ENCODE measurements at places on chromosomes 2 and 18.

DNA sequence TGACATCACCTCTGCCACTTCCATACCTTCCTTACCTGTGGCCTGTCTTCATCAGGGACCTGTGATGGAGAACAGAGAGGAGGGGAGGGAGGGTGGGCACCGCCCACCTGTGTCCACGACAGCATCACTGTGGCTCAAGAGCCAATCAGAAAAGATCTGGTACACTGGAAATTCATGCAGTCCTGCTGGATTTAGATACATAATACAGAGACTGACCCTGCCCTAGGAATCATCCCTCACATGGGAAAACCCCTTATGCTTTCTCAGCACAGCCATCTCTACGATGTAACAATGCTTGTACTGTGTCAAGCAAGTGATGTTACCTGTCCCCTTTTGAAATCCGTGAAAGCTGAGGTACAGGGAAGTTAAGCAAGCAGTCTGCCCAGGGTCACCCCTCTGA lies 145.6 kb upstream of the EPAS1 start:
- no peak for DNase-seq

DNA sequence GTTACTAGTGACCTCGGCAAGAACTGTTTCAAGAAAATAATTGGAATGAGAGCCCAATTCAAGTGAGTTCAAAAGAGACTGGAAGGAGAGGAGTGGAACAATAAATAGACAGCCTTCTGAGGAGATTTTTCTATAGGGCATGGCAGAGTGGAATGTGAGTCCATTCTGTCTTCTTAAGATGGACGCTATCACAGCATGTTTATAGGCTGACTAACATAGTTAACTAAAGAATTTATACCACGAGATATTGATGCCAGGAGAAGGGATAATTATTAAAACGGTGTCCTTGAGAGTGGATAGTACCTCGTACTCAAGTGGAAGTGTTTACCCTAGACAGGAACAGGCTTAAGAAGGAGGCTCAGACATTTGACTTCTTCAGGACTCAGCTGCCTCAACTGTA lies 143.5 kb upstream of the RBBP8 start:
- no peak for DNase-seq

- DNase-seq: no peak
These were observed 57.3 kb downstream of the TNS1 start for GRCh38 chr2:217945530-217945929.

DNA sequence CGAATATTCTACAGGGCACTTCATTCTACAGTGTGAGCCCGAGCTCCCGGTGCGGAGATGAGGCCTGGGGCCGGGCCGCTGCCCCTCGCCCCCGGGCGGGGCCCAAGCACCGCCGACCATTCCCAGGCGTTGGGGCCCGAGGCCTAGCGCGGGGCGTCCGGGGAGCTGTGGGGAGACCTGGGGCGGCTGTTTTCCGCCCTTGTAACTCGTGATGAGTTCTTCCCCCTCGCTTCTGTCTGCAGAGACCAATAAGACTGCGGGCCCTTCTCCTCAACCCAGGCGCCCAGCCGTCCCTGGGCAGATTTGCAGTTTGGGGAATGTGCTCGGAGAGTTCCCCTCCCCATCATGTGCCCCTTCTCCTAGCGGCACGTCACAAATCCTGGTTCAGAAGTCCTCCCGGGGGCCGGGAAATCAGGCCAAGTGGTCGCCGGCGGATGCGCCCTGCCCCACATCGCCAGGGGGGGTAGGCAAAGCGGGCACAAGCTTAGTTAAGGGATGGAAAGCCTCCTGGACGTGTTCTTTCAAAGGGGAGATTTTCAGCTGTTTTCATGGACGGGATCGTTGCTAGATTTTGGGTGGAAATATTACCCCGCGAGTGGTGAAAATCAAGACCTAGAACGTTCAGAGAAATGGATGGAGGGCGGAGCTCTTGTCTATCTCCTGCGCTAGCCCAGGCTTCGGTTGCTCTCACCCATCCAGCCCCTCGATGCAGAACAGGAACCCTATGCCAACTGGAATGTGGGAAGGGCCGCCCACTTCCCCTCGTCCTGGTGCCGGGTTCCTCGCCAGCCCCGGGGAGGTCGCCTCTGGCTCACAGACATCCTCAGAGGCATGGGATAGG lies 18.8 kb upstream of the HAAO start:
- no peak for DNase-seq

DNA sequence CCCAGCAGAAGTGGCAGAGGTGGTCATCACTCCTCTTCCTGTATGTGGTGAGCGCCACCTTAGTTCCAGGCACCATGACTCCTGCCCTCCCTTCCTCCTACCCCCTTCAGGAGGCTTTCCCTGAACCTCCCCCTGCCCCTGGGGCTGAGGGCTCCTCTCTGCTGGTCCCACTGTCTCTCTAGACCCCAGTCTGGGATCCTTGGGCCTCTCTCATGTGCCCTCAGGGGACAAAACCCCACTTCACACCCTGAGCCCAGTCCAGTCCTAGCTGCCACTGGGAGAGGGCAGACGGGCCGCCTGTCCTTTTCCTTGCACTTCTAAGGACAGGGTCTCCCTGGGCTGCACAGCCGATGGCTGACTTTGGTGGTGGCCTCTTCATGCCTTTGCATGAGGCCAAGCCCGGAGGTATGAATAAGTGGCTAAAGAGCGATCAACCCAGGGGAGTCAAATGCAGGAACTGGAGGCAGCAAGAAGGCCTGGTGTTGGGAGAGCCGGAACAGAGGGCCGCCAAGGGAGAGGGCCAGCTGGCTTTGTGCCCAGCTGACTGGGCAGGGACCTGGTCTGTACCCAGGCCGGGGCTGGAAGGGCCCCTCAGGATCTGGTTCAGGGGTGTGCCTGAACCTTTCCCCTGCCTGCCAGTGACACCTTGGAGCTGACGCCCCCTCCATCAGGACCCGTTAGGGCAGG lies 29.5 kb downstream of the GLI2 start:
- DNase-seq: no peak

GRCh38 chr2:175187378-175187777 lies 5.9 kb upstream of the ATP5MC3 start:
- no peak for DNase-seq

- no peak for DNase-seq
These were observed 52.9 kb upstream of the RPL31 start for GRCh38 chr2:100948942-100949811.

DNA sequence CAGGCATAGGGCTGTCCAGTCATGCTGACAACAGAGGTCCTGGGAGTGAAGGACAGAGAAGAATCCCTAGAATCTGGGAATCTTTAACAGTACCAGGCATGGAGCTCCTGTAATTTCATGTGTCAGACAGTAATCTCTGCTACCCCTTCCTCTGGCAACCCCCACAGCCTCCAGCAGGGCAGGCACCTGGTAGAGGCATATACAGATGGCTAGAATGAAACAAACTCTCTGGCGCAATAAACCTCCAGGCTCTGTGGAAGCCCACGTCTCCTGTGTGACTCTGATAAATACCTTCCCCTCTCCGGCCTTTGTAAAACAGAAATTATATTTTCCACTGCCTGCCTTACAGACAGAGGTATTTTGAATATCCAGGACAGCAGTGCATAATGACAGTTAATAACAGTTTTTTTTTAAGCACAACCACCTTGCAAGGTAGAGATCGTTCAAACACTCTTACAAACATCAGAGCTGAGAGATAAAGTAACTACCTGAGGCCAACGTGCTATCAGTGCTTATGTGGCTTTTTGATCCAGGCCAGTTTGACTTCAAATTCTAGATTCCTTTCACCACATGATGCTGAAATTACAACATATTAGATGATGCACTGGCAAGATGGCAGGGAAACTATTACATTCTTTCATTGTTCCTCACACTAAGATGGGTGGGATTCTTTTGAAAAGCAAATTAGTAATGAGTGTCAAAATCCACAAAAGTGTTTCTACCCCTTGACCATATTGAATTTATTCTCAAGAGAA lies 47.7 kb upstream of the TMEM247 start:
- no peak for DNase-seq

DNA sequence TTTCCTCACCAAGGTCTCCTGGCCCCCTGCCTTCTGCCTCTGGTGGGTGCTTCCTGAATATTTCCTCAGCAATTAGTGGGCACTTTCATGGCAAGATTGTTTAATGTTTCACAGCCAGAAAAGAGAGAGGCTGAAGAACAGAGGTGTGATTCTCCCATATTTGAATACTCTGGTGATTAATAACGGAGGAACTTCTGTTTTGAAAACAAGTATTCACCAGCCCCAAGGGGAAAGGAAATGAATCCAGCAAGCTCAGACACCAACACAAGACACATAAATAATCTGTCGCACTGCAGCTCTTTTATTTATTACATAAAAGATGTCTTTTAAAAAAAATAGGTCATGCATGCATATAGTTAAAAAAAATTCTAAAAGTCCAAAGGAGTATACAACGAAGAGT lies 57.7 kb downstream of the MRPL35 start:
- no peak for DNase-seq

DNA sequence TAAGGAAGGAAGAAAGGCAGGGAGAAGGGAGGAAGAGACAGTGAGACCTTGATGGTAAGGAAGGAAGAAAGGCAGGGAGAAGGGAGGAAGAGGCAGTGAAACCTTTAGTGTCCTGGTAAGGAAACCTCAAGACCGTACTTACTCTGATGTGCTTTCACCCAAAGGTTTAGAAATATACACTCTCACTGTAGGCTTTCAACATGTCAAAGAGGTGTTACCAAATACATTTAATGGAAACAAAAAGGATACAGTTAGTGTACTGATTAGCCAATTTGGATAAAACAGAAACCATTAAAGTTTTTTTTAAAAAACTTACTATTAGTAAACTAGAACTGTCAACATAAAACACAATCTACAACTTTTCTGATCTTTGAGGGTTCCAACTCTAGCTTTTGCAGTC lies 7.1 kb downstream of the FBXO15 start:
- no peak for DNase-seq

DNA sequence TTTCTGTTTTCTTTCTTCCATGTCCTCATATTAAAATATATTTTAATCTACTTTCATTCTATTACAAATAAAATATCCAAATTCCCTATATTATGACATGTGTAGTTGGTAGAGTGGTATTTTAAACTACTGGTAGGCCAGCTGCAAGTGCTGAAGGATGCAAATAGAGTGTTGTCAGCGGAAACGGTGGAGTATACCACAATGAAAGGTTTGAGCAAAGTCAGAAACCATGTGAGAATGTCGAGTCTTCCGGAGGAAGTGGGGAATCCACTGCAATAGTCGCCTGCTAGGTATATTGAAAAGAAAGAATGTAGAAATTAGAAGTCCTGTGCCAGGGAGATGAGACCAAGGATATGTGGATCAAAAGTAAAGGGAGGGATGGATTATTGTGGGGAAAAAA lies 373.9 kb downstream of the DSEL start:
- DNase-seq: no peak

Data from skeletal muscle cell (primary cell).